ENCODE measurements at places on chromosomes 12 and 14.

GRCh38 chr14:67665868-67666267 lies 8.6 kb downstream of the VTI1B start:
- DNase-seq, result peak; percentile 73

- DNase-seq, result no peak
Measured at GRCh38 chr14:98548071-98548686, 723.8 kb downstream of the BCL11B start.

DNA sequence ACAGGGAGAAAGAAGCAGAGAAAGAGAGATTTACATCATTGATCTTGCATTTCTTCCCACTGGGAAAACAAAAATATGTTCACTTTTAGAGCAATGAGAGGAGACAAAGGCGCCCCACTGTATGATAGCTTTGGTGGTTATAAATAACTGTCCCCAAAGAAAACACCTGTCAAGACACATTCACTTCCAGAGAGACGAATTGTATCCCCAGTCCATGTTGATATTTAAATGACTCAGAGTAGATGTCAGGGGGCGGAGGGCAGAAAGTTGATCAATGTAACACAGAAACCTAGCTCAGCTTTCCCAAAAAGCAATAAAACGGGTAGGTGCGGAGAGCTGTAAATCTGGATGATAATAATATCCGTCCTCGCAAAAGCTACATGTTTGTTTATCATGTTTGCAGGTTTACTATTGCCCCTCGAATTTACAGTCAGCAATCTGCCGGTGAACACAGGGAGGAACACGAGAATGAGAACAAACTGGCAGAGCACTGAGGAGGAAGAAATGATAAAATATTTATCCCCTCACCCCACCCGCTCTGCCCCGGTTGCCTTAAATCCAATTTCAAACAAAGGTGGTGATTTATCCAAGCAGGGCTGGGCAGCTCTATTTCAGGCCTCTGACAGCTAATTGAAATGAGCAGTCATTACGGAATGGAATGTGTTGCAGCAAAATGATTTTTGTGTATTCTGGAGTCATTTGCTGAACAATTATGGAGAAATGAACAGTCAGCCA lies 84.4 kb downstream of the CMKLR1 start:
- no peak for DNase-seq

DNA sequence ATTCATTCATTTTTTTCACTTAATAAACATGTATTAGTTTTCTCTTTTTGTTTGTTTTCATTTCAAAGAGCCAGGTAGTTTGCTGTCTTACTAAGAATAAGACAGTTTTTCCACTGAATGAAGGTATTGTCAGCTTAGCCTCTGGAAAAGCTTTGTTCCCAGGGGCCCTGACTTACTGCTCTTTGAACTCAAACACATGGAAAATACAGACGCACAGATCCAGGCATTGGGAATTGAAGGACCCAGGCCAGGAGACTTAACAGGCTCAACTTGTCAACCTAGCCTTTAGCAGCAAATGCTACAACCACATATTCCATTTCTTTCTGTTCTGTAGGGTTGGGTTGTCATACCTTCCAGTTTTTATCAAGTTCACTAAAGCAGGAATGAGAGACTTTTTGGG lies 38.5 kb upstream of the SLCO1C1 start:
- no peak for DNase-seq

GRCh38 chr14:78614593-78614992 lies 444.4 kb downstream of the NRXN3 start:
- no peak for DNase-seq

- no peak for DNase-seq
Measured at GRCh38 chr14:69528143-69528542, 43.6 kb downstream of the PLEKHD1 start.

GRCh38 chr12:28459481-28459880 lies 269.2 kb downstream of the CCDC91 start:
- DNase-seq, result no peak

- peak; percentile 8 for DNase-seq
Measured at GRCh38 chr14:69291891-69292561, 32.1 kb downstream of the GALNT16 start.

GRCh38 chr12:100127766-100128511 lies 14.7 kb downstream of the BLTP3B start:
- DNase-seq, result peak; percentile 80

- DNase-seq, result peak; percentile 21
Measured at GRCh38 chr12:80222261-80222660, 122.9 kb downstream of the OTOGL start.

GRCh38 chr12:123532808-123533649 lies 490 bp downstream of the RILPL1 start:
- peak; percentile 43 for DNase-seq

DNA sequence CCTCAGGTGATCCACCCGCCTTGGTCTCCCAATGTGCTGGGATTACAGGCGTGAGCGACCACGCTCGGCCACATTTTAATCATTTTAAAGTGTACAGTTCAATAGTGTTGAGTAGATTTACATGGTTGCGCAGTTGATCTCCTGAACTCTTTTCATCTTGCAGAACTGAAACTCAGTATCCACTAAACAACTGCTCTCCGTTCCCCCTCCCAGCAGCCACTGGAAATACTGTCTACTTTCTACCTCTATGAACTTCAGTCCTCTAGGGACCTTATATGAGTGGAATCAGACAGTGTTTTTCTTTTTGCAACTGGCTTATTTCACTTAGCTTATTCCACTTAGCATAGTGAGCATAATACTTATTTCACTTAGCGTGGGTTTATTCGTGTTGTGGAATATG lies 53.7 kb downstream of the KCTD10 start:
- DNase-seq, result no peak

DNA sequence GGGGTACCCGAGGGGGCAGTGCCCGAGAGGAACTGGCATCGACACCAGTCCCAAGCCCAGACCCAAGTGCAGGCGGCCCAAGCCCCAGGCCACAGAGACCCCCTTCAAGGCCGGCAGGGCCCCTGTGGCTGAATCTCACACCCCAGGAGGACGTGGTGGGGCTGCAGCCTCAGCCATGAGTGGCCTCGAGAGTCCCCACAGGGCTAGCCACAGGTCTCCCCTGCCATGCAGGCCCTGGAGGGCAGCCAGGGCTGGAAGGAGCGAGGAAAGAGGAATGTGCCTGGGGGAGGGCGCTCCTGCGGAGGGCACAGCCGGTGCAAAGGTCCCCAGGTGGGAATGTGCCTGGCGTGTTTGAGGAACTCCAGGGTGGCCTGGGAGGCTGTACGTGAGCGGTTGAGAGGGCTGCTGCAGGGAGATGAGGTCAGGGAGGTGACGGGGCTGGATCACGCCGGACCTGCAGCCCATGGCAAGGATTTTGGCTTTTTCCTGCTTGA lies 86.1 kb downstream of the NCOR2 start:
- no peak for DNase-seq

DNA sequence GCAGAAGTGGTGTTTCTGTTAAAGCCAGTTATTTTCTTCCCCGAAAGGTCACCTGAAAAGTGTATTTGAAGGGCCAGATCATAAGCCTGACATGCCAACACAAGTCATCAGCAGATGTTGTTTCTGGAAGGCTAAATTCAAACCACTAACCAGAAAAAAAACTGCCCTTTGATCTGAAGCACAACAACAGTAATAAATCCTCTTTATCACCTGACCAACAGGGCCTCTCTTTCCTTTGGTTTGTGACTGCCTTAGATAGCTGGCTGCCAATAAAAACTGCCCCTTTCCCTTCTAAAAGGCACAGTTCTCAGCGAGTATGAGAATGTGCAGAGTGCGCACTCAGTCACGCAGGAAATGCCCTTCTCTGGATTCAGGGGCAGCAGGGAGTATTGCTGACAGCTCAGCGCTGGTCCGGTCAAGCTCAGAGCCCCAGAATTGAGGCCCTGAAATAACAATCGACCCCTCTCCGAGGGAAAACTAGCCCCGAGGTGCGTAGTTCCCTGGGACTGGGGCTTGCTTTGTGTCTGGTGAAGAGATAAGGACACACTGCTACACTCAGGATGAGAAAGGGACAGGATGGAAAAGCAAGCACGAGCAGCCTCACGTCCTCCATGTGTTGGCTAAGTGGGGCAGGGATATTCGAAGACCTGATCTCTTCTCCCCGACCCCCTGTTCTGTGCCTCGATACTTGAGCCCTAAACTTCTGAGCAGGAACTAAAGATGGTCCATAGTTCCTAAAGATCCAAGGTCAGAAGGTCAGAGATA lies 184.2 kb upstream of the GZMB start:
- DNase-seq, result no peak

DNA sequence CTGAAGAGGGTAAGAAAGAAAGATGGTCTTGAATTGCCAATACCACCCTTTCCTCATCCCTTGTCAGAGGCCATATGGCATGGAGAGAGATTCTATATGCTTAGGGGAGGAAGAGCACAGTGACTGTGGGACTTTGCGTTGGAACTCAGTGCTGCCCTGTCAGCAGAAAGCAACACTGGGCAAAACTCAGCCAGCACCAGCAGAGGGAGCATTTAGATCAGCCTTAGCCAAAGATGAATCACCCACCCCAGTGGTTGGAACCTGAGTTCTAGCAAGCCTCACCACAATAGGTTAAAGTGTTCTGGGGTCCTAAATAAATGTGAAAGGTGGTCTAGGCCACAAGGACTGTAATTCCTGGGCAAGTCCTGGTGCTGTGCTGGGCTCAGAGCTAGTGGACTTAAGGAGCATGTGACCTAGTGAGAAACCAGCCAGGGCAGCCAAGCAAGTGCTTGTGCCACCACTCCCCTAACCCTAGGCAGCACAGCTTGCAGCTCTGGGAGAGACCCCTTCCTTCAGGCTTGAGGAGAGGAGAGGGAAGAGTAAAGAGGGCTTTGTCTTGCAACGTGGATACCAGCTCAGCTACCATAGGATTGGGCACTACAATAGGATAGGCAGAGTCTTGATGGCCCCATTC lies 11.4 kb upstream of the BCAT1 start:
- DNase-seq, result peak; percentile 75

- DNase-seq, result peak; percentile 54
Measured at GRCh38 chr12:69898236-69898635, 73.2 kb downstream of the MYRFL start.

DNA sequence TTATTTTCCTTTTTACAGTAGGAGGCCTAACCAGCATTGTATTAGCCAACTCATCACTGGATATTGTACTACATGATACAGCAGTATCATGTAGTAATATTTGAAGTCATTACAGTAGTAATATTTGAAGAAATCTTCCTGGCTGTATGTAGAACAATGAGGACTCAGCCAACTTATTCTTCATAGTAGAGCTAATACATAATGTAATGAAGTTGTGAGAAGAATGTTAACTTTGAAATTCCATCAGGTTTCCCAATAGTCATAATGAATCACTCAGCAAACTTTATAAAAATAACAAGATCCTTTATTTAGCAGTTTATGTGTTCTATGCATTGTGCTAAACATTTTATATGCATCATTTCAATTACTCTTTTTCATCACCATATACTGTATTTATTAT lies 61.8 kb downstream of the LRRK2 start:
- DNase-seq, result peak; percentile 61

- DNase-seq, result no peak
Measured at GRCh38 chr14:30958555-30959407, 66.7 kb upstream of the AP4S1 start.

DNA sequence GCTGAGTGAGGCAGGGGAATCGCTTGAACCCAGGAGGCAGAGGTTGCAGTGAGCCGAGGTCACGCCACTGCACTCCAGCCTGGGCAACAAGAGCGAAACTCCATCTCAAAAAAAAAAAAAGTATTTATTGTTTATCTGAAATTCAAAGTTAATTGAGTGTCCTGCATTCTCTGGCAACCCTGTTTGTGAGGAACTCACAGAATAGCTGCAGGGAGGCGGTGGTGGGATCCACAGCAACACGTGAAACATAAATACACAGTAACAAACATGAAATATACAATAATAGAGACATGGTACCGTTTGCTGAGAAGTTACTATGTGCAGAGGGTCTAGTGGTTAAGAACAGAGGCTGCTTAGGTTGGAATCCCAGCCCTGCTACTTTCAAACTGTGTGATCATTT lies 43.7 kb upstream of the RFLNA start:
- no peak for DNase-seq

DNA sequence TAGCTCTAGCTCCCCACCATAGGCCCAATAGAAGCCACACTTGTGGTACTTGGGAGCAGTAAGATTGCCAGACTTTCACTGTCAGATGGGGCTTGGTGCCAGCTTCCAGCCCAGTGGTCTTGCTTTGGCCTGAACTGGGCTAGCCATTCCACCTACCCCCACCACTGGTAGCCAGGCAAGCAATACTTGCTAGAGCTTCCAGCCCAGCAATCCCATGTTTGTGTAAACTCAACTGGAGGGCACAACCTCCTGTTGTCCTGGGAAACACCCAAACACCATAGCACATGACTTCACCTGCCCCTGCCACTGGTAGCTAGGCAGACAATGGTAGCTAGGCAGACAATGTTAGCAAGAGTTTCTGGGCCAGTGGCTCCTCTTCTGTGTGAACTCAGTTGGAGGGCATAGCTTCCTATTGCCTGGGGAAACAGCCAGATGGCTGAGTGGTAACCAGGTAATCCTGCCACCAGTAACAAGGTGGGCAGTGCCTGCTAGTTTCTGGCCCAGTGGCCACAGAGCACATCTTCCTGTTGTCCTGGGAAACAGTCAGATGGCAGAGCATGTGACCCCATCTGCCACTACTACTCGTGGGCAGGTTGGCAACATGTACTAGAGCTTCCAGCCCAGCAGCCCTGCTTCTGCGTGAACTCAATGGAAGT lies 5.6 kb upstream of the OR6C76 start:
- no peak for DNase-seq

- peak; percentile 11 for DNase-seq
Measured at GRCh38 chr14:69354383-69355153, 43.5 kb downstream of the ERH start.

- no peak for DNase-seq
Measured at GRCh38 chr12:108625228-108625627, 8.5 kb downstream of the SELPLG start.

DNA sequence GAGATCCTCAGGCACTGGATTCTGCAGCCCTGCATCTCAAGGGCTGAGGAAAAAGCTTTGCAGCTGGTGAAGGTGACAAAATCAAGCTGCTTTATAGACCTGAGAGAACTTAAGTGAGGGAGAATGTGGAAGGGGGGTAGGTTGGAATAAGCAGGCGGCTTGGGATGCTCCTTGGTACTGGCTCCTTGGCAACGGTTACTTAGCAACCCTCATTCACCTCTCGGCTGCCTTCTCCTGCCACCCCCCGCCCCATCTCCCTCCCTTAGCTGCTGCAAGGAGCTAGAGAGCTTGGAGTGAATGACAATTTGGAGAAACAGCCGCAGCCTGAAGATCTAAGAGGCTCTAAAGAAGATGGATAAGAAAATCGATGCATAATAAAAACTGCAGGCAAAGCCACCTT lies 44.1 kb upstream of the CISTR start:
- no peak for DNase-seq

DNA sequence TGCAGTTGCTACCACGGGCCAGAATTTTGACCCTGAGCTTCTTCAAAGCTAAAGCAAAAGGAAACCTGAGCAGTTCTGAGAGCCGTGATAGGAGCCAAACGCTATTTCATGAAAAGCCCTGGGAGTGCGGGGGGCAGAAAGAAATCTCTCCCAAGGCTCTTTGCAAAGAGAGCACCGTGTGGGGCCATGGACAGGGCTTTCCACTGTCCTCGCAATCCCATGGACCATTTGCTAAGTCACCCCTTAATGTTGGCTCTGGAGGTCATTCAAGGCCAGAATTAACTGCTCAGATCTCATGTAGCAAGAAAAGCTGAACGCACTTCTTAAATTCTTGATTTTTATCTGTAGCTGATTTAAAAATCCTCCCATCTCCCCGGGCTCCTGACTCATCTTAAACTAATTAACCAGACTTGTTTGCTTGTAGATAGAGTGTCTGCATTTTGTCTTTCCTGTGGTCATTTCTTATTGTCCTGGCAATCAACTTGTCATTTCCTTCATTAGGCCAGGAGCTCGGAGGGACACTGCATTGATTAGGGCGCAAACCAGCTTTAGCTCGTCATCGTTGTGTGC lies 24.8 kb downstream of the CLSTN3 start:
- no peak for DNase-seq

Data from iris pigment epithelial cell (primary cell).